ENCODE measurements at places on chromosomes 5 and 9.
A peak's percentile ranks its signal among the peaks of the same experiment; 100 is the strongest.

DNA sequence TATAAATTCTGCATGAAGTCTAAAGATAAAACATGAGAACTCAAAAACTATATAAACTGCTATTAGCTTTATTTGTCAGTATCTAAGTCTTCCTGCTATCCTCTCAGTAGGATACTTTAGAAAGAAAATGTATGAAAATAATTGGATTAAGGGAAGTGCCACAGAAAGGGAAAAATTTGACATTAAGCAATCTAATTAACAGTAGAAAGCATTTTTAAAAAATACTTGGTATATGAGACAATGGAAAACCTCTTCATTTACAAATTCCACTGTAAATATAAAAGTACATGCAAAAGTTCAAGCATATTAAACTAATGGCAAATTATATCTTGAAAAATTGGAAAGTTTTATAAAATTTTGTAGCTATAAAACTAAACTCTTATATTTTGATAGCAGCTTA is 518.6 kb upstream of the NUDT12 start:
- no peaks in the 10 kb centered on the region for H3K4me1 ChIP-seq
- no peak for DNase-seq
- no peaks in the 10 kb centered on the region for H3K27me3 ChIP-seq
- H3K4me3 ChIP-seq: no peak overlapping the region
- no peak overlapping the region for H3K27ac ChIP-seq
- H3K36me3 ChIP-seq: no peaks in the 10 kb centered on the region

- no peaks in the 10 kb centered on the region for H3K27me3 ChIP-seq
- DNase-seq: no peak
- no peak overlapping the region for H3K27ac ChIP-seq
- no peaks in the 10 kb centered on the region for H3K4me1 ChIP-seq
- H3K36me3 ChIP-seq: no peaks in the 10 kb centered on the region
Measured at GRCh38 chr5:112062181-112062580, 305.2 kb upstream of the NREP start.

GRCh38 chr9:100014846-100015245 is 84.0 kb downstream of the ERP44 start:
- no peak overlapping the region for H3K4me3 ChIP-seq
- no peaks in the 10 kb centered on the region for H3K27me3 ChIP-seq
- peaks cover 11% of the 10 kb centered on the region for H3K36me3 ChIP-seq
- no peak for DNase-seq
- H3K27ac ChIP-seq: peak overlapping the region; percentile 9
- no peaks in the 10 kb centered on the region for H3K4me1 ChIP-seq

DNA sequence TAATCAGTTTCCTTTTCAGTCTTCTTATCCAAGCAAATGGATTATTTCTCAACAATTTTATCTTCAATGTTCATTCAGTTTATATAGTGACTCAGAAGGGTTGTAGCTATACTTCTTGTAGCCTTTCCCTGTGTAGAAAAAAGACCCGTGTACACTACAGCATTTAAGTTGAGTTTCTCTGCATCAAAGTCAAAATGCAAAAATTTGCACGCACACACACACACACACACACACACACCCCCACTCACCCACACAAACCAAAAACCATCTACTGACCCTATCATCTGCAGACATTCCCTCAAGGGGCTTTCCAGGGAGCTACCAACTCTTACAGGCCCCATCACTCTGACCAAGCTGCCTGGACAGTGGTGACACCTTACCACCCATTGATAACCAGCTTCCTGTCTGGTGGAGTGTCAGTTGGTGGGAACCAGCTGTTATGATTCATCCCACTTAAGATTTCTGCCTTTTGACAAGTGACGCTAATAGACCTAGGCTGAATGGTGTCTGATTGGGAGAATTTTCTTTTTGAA is 12.2 kb upstream of the ELL2 start:
- H3K27ac ChIP-seq: peak overlapping the region; percentile 55
- peaks cover 9% of the 10 kb centered on the region for H3K27me3 ChIP-seq
- peak overlapping the region; percentile 45 for H3K4me3 ChIP-seq
- no peaks in the 10 kb centered on the region for H3K36me3 ChIP-seq
- DNase-seq: peak; percentile 84

DNA sequence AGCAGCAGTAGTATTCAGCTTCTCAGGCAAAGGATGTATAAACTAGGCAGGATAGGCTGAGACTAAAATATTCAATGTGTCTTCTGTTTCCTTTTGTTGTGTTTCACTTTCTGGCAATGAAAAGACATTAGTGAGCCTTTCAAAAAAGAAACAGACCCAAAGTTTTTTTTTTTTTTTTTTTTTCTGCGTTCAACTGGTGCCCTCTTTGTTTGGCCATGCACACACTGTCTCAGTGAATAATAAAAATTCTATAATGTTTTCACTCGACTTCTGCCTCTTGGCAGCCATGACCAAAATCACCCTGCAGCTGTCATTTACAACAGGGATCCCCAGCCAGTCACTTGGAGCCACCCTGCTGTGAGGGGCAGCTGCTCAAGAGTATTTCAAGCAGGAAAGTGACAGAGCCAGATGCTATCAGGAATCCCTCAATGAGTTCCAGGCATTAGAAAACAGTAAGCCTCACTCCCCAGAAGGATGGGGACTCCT is 44.0 kb upstream of the MAN2A1 start:
- no peaks in the 10 kb centered on the region for H3K36me3 ChIP-seq
- no peak for DNase-seq
- H3K4me1 ChIP-seq: no peaks in the 10 kb centered on the region
- H3K27ac ChIP-seq: no peak overlapping the region
- H3K4me3 ChIP-seq: no peak overlapping the region

- H3K27me3 ChIP-seq: peaks cover 12% of the 10 kb centered on the region
- H3K36me3 ChIP-seq: no peaks in the 10 kb centered on the region
- H3K4me1 ChIP-seq: no peaks in the 10 kb centered on the region
- H3K4me3 ChIP-seq: no peak overlapping the region
- DNase-seq: no peak
- H3K27ac ChIP-seq: no peak overlapping the region
Measured at GRCh38 chr9:36906492-36906891, 127.6 kb downstream of the PAX5 start.

- no peak for DNase-seq
- no peak overlapping the region for H3K4me3 ChIP-seq
- H3K27ac ChIP-seq: no peak overlapping the region
- no peaks in the 10 kb centered on the region for H3K27me3 ChIP-seq
- H3K36me3 ChIP-seq: no peaks in the 10 kb centered on the region
- no peaks in the 10 kb centered on the region for H3K4me1 ChIP-seq
Measured at GRCh38 chr5:60649288-60649917, 50.6 kb downstream of the DEPDC1B start.

DNA sequence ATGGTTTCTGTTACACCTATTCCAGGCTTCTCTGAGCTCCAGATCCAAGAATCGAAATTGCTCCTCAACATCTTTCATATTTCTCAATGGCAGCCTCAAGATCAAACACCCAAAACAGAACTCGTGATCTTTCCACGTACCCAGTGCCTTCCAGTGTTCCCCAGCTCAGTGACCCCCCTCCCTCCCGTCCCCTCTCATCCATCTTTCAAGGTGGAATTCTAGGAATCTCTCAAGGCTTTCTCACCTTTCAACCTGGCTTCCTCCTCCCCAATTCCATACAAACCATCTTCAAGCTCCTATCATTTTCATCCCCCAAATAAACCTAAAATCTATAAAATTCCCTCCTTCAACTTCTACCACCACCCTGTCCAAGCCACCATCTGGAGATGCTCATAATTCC is 615.3 kb downstream of the BNC2 start:
- H3K36me3 ChIP-seq: no peaks in the 10 kb centered on the region
- H3K27me3 ChIP-seq: peaks cover 14% of the 10 kb centered on the region
- DNase-seq: no peak
- no peak overlapping the region for H3K27ac ChIP-seq

DNA sequence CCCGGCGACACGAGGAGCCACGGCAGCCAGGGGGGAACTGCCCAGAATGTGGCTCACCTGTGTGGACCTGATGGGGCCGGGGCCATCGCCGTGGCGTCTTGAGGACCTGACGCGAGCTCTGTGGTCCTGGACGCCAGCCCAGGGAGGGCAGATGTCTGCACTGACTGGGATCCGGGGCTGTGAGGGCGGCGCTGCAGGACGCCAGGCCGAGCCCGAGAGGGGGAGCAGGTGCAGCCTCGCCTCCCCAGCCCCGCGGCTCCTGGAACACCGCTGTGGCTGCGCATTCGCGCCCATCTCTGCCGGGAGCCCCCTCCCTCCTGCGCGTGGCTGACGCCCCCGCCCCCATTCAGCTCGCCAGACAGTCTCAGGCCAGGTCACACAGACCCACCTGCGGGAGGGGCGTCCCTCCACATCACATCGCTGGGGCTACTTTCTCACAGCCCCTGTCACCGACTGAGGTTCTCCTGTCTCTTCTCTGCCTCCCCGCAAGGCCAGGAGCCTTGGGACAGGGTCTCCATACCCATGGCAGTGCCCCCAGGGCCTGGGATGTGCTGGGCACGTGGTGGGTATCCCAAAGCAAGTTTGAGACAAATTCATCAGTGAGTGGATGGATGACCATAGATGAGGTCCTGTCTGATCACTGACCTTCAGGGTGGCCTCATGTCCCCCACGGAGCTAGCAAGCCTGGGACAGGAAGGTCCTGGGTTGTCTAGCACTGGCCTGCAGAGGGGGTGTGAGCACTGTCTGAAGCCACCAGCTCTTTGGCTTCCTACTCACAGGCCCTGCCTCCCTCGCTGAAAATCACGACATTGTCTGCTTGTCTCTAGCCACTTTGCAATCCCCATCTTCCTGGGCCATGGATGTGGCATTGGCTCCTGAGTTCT is 47.3 kb downstream of the RASGEF1C start:
- no peak overlapping the region for H3K27ac ChIP-seq
- H3K27me3 ChIP-seq: peaks cover 4% of the 10 kb centered on the region
- H3K4me1 ChIP-seq: peaks cover 3% of the 10 kb centered on the region
- no peak for DNase-seq

DNA sequence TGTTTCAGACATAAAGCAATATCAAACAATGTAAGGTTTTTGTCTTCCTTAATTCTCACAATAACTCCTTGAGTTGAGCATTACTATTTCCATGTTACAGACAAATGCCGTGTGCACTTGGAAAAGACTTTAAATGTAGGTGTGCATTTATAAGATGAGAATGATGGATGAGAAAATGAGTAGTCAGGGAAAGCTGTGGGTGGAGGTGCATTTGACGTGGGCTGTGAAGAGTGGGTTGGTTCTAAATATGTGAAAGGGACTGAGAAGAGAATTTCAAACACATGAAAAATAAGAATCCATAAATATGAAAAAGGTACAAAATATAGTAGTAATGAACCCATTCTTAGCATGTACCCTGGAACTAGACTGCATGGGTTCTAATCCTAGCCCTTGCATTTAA is 171.6 kb upstream of the PPP2R2B start:
- H3K4me1 ChIP-seq: no peaks in the 10 kb centered on the region
- no peak for DNase-seq
- peaks cover 3% of the 10 kb centered on the region for H3K27me3 ChIP-seq
- no peak overlapping the region for H3K27ac ChIP-seq
- H3K36me3 ChIP-seq: no peaks in the 10 kb centered on the region

DNA sequence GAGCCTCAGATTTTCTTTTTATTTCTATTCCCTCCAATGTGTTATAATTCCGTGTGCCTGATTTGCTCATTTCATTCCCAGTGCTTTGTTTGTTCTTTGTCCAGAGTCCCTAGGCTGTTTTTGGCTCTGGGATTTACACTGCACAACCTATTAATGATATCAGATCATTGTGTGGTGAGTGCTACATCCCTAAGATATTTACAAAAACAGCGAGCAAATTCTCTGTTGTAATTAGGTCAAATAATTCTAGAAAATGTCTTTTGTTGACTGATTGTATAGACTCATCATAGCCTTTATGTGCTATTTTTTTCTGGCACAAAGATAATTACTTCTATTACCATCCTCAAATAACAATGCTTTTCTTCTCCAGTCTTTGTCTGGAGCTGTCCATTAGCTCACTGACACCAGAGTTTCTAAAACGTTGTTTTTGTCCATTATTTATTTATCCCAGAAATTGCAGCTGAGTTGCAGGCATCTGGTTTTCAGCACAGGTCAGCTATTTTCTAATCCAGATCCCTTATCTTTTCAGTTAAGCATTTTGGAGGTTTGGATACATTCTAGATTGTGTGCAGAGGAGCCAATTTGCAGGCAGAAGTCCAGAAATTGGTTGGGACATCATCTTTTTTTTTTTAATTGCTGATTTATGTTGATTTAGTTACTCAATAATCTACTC is 379.9 kb upstream of the DMAC1 start:
- H3K27me3 ChIP-seq: peaks cover 2% of the 10 kb centered on the region
- no peak overlapping the region for H3K4me3 ChIP-seq
- no peaks in the 10 kb centered on the region for H3K36me3 ChIP-seq
- DNase-seq: no peak
- H3K27ac ChIP-seq: no peak overlapping the region
- no peaks in the 10 kb centered on the region for H3K4me1 ChIP-seq

DNA sequence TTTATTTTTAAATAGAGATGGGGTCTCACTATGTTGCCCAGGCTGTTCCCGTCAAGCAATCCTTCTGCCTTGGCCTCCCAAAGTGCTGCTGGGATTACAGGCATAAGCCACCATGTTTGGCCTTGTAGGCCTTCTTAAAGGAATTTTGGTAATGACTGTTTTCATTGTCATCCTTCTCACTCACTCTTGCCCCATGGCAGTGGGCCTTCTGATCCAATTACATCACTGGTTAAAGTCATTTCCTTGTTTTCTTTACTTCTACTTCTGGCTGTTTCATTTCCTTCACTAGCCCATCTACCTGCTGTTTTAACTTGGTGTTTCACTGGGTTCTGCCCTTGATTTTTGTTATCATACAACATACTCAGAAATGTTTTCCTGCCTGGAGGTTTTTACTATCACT is 20.1 kb upstream of the NIM1K start:
- H3K27me3 ChIP-seq: no peaks in the 10 kb centered on the region
- peaks cover 8% of the 10 kb centered on the region for H3K4me1 ChIP-seq
- no peak overlapping the region for H3K27ac ChIP-seq

DNA sequence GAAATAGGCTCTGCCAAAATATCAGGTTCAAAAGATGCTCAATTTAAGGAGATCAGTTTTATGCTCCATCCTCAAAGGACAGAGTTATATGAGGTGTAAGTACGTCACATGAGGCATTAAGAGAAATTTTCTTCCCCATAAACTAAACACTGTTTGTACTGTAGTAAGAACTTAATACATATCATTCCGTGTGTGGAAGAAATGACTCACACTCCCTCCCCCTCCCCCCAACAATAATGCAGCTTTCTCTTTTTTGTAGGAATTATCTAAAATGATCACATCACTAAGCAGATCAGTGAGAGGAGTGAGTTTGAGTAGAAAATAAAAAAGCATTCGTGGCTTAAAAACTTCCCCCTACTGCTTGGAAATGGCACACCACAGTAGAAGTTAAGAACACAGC is 2.2 kb downstream of the CDH12 start:
- no peaks in the 10 kb centered on the region for H3K4me1 ChIP-seq
- no peak overlapping the region for H3K27ac ChIP-seq
- no peak overlapping the region for H3K4me3 ChIP-seq
- H3K27me3 ChIP-seq: no peaks in the 10 kb centered on the region
- no peak for DNase-seq

DNA sequence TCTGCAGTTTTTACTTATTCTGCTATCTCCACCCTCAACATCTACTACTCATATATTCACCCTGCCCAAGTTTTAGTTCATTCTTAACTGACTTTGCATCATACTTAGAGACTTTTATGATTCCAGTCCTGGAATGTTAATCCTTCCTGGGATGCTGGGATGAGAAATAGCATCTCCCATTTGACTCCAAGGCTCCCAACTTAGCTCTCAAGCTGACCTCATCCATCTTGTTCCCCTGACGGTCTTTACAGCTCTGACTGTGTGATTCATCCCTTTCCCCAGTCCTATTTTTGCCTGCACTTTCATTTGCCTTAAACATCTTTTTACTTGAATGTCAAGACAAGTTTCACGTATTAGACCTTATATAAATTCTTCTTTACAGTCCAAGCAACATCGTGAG is 297.8 kb downstream of the EPB41L4A start:
- H3K4me1 ChIP-seq: no peaks in the 10 kb centered on the region
- no peak overlapping the region for H3K4me3 ChIP-seq
- no peak for DNase-seq
- peaks cover 4% of the 10 kb centered on the region for H3K27me3 ChIP-seq
